ENCODE measurements at places on chromosomes 16 and 17. TPM values are rescaled to one million over a fixed set of nuclear protein-coding genes. Genes with fewer than 3 reads are reported as not detected.

Gene SMTNL2
- not detected for total RNA-seq

GRCh38 chr17:65389426-65389825 is 172.0 kb downstream of the AXIN2 start:
- H3K27me3 ChIP-seq: no peaks in the 10 kb centered on the region
- no peak overlapping the region for H3K27ac ChIP-seq
- peaks cover 3% of the 10 kb centered on the region for H3K4me1 ChIP-seq
- H3K4me3 ChIP-seq: no peak overlapping the region

DNA sequence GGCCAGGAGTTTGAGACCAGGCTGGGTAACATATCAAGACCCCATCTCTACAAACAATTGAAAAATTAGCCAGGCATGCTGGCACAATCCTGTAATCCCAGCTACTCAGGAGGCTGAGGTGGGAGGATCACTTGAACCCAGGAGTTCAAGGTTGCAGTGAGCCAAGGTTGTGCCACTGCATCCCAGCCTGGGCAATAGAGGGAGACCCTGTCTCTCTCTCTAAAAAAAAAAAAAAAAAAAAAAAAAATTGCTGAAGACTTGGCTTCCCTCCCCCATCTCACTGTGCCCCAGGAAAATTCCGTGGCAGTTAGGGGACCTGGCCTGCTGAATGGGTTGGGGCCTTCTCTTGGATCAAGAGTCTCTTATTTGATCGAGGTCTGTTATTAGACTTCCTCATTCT is at the start of gene ODF4:
Gene ODF4, plus strand, starts transcription at position 301 of the 400 bp plus-strand sequence. CDS start 212 bp downstream, outside the sequence.
- peaks cover 5% of the 10 kb centered on the region for H3K4me1 ChIP-seq
- no peak within 1 kb of the TSS for H3K27ac ChIP-seq
- H3K27me3 ChIP-seq: no peaks in the 10 kb centered on the region
- H3K36me3 ChIP-seq: no peaks in the 10 kb centered on the region
- H3K4me3 ChIP-seq: no peak within 1 kb of the TSS

DNA sequence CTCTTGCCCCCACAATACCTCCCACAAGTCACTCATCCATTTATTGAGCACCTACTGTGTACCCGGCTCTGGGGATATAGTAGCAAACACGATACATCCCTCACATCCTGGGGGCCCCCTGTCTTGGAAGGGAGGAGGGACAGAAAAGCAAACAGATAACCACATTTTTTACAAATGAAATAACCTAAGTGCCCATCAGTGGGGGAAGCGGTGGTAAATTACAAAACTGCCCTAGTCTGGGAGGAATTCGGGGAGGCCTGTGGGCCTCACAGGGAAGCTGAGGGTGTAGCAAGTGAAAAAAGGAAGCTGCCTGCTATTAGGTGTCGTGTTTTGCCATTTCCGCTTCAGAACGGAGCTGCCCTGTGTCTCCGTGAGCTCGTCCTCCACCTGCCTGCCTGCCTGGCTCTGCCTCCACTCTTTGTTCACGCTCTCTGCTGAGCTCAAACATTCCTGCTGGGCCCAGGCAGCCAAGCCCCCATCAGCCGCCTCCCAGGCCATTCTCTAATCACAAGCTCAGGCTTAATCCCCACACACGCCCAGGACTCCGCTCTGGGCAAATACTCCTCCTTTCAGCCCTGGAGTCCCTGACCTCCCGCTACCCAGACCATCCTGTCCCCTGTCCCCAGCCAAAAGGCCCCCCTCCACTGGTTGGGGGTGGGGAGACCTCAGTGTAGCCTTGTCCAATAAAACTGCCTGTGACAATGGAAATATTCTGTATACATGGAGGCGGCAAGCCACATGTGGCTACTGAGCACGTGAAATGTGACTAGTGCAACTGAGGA is 10.2 kb upstream of the SEC14L5 start:
- H3K4me1 ChIP-seq: peaks cover 3% of the 10 kb centered on the region
- no peak overlapping the region for H3K27ac ChIP-seq
- H3K36me3 ChIP-seq: no peaks in the 10 kb centered on the region
- H3K4me3 ChIP-seq: no peak overlapping the region
- peaks cover 7% of the 10 kb centered on the region for H3K27me3 ChIP-seq
- no peak for DNase-seq

GRCh38 chr16:29148867-29149272 is 164.0 kb downstream of the LAT start:
- peaks cover 2% of the 10 kb centered on the region for H3K36me3 ChIP-seq
- DNase-seq: peak; percentile 81
- peak overlapping the region; percentile 19 for H3K4me3 ChIP-seq
- H3K4me1 ChIP-seq: peaks cover 37% of the 10 kb centered on the region

- no peaks in the 10 kb centered on the region for H3K36me3 ChIP-seq
- H3K27ac ChIP-seq: no peak overlapping the region
- no peaks in the 10 kb centered on the region for H3K27me3 ChIP-seq
- no peak overlapping the region for H3K4me3 ChIP-seq
Measured at GRCh38 chr16:66469291-66469946, 42.3 kb downstream of the BEAN1 start.

Data from CD4-positive, alpha-beta T cell (primary cell).